ENCODE measurements at places on chromosomes 2 and 18. TPM values are rescaled to one million over a fixed set of nuclear protein-coding genes. Genes with fewer than 3 reads are reported as not detected.

- no peak for DNase-seq
Measured at GRCh38 chr2:232489516-232490220, 2.0 kb upstream of the ECEL1 start.

- no peak for DNase-seq
Measured at GRCh38 chr18:43780782-43781340, 503.6 kb upstream of the SYT4 start.

DNA sequence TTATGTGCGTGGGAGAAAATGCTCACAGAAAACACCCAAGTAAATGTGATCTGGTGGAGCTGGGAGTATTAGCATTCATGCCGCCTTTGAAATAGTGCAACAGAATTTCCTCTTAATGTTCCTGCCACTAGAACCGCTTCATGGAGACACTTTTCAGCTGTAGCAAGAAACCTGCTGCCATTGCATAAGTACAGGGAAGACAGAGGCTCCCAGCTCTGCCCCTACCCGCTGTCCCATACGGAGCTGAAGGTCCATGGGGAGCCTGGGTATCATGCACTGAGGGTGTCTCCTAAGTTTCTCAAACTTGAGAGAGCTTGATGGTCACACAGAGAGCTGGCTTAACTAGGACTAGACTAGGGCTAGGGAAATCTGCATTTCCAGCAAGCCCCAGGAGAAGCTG lies 49.6 kb downstream of the CRIM1 start:
- DNase-seq, result no peak

- DNase-seq, result no peak
Measured at GRCh38 chr2:127511917-127512316, 14.4 kb downstream of the IWS1 start.

GRCh38 chr18:12015416-12016062 lies 34.2 kb downstream of the IMPA2 start:
- peak; percentile 50 for DNase-seq

- no peak for DNase-seq
Measured at GRCh38 chr2:126837966-126838715, 60.5 kb upstream of the TEX51 start.

- DNase-seq, result no peak
Measured at GRCh38 chr2:224180810-224181209, 141.7 kb upstream of the SERPINE2 start.

GRCh38 chr2:107775211-107775610 lies 51.5 kb upstream of the RGPD4 start:
- DNase-seq, result no peak

DNA sequence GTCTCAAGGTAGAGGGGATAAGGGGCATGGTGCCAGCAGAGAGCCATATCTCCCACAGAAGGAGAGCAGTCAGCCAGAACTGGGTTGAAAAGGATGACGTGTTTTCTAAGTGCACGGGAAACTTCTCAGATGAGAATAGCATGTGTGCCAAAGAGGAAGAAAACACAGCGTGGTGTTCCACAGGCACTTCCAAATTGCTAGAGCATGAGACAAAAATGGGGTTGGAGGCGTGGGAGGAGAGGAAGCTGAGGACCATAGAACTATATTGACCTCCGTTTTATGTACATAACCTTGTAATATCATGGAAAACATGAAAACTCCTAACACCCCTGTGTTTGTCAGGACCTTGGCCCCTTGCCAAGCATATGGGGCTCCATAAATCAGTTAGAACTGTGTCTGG lies 682.7 kb upstream of the RAB6C start:
- DNase-seq, result peak; percentile 45

DNA sequence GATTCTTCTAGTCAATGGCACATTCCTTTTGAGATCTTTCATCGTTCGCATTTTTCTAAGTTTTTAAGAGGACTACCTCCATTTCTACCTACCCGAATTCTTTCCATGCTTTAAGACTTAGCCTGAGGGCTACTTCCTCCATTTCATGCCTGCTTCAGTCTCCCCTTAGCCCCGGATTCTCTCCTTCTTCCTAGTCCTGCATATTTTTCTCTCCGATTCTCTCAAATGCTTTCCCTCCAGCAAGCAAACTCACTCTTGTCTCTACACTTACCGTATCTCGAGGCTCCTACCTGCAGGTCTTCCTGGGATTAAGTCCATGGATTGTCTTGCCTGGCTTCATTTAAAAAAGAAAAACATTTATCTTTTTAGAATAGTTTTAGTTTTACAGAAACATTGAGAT lies 354.4 kb downstream of the MYCN start:
- DNase-seq, result no peak

DNA sequence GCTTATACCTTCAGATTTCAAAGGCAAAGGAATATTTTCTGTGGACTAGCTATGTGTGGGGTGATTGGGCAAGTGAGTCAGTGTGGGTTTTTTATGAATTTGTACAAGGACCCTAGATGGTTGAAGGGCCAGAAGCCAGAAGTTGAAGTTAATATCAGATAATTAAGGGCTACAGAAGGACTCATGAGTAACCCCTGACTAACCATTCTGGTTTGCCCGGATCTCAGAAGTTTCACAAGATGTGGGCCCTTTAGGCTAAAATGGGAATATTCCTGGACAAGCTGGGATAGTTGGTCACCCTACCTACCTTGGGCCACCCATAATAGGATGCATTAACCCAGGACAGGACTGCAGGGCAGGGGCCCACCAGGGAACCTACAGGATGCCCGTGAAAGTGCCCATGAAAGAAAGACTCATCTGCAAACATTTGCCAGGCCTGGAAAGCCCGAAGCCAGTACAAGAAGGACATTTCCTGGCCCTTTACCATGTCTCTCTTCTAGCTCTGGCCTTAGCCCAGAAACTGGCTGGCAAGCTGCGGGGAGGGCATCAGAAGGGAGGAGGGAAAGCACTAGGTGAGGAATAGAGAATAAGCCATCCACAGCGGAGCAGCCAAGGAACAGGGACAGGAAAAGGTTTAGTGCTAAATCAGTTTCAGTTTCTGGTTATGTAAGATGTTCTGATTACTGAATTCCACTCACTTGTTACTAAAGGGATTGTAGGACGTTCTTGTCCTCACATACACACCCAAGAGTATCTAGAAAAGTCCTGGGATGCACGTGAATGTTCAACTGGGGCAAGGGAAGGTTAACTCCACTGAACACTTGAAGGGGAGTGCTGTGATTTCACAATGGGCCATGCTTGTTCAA lies 33.6 kb downstream of the GCG start:
- no peak for DNase-seq

DNA sequence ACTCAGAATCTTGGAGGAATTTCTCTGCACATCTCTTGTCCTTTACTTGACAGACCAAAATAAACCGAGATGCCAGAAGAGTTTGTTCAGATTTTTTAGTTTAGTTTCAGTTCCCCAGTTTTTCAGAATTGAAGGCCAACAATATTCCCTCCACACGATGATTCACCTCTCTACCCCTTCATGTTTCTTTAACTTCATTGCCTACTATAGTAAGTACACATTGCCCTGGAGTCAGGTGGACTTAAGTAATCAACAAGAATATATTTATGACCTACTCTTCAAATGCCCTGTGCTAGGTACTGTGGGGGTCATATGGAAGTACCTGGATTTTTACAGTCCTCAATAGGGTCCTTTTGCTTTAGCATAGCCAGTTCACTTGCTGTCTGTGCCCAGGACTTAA lies 79.6 kb upstream of the CTLA4 start:
- DNase-seq, result no peak

- peak; percentile 38 for DNase-seq
Measured at GRCh38 chr18:51621113-51621863, 423.8 kb upstream of the MEX3C start.

DNA sequence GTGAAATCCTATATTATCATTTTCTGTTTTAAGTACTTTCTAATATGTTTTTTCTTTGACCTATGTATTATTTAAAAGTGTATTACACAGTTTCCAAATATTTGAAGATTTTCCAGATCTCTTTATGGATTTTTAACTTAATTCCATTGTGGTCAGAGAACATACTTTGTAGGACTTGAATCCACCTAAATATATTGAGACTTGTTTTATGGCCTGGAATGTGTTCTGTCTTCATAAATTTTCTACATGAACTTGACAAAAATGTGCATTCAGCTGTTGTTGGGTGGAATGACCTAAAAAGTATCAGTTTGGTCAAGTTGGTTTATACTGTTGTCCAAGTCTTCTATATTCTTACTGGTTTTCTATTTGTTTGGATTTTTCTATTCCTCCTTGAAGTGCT lies 33.8 kb upstream of the TMEM247 start:
- no peak for DNase-seq

GRCh38 chr2:37923308-37924055 lies 1.6 kb upstream of the RMDN2 start:
- no peak for DNase-seq

- DNase-seq, result peak; percentile 83
Measured at GRCh38 chr18:36402765-36403396, 105.4 kb downstream of the FHOD3 start.

- peak; percentile 69 for DNase-seq
Measured at GRCh38 chr18:44507729-44508325, 172.9 kb upstream of the SETBP1 start.

DNA sequence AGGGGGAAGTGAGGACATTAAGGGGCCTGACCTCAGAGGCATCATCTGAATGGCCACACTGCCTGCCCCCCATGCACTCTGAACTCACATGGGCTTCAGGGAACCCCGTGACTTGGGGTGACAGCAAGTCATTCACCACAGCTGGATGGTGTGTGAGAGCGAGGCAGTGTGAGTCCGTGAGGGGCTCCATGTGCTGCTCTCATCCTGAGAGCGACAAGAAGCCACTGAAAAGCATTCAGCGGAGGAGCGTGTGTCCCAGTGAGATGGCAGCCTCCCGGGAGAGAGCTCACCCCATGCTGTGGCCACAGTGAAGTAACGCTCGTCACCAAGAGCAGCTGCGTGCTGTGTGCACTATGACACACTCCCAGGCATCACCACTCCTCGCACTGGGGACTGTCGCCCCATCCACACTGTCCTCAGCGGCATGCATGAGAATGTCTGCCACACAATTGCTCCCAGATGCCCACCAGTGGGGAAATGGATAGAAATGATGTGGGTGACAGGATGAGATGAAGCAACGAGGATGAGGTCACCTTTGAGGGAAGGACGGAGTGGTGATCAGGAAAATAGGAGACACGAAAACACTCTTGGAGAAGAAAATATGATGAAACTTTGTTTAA lies 213.0 kb upstream of the RAB6C start:
- no peak for DNase-seq

DNA sequence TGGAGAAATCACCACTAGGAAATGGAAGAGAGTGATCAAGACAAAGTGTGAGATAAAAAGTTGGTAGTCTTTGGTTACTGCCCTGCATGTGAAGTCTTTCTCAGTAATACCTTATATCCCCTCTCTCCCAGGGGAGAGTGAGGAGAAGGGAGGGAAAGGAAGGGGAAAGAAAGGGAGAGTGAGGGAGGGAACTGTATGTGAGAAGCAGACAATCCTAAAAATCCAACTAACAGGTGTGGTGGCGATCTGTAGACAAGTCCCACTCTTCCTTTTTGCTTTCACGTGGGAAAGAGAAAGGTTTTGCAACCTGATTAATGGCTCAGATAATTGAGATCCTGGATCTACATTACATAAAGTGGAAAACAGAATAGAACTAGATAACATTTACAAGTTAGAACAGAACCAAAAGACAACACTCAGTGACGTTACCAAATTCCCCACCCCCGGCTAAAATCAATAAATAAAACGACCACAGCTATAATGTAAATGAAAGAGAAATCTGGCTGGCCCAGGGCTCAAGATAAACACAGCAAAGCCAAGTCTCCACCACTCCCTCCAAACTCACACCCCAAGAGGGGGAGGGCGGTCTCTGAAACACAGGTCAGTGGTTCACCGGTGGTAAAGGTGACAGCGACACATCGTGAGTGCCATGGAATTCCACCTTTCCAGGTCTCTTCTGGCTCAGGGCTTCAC lies 10.0 kb upstream of the APCDD1 start:
- no peak for DNase-seq

- no peak for DNase-seq
Measured at GRCh38 chr18:62445386-62445917, 77.4 kb upstream of the ZCCHC2 start.

DNA sequence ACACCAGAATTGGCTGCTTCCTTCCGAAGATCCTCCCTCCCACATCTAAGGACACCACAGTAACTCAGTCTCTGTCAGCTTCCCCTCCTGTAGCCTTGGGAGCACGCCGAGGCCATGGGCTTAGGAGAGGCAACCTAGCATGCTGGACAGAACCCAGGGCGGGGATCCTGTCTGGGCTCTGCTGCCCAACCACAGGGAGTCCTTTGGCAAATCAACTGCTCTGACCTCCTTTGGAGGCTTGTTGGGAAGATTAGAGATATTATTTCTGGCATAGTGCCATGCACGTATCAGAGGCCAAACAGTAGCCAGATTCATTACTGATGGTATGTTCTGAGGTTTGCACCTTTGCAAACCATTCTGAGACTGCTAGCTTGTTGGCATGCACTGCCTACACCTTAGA lies 262.7 kb upstream of the EPAS1 start:
- DNase-seq, result peak; percentile 74

DNA sequence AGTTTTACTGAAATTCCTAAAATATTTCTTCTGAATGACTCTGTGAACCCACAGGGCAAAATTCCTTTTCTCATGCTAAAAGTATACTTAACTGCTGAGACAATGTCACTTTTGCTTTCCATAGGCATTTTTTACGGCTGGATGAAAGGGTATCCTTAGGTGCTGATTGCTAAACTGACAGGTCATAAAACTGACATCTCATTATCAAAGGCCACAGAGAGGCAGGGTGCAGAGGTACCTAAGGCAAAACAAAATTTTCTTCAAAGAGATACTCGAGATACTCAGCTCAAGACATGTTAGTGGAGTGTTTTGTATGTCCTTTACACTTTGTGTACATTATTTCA lies 62.0 kb upstream of the WDR75 start:
- DNase-seq, result no peak

- no peak for DNase-seq
Measured at GRCh38 chr2:129757366-129757914, 222.0 kb upstream of the RAB6C start.

DNA sequence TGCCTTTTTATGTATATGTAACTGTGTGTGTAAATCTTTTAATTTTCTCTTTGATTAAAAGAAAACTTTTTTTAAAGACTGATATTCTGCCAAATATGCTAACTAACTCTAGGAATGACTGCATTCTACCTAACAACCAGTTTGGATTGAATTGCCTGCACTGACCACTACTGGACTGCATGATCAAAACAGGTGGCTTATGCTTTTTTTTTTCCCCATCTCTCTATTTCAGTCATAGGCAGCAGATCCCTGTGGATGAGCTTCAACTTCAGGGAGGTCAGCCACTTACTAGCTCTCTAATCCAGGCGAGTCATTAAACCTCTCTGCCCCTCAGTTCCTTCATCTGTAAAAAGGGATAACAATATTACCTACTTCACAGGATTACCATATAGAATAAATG lies 138.6 kb upstream of the SERTAD2 start:
- no peak for DNase-seq

GRCh38 chr18:62070302-62070701 lies 116.6 kb downstream of the PIGN start:
- DNase-seq, result no peak

GRCh38 chr18:77105028-77105427 lies 27.6 kb downstream of the MBP start:
- no peak for DNase-seq

GRCh38 chr18:44900627-44901026 lies 219.9 kb downstream of the SETBP1 start:
- no peak for DNase-seq

GRCh38 chr18:54558609-54559585 lies 32.1 kb upstream of the DYNAP start:
- DNase-seq, result no peak

GRCh38 chr18:7177116-7177744 lies 53.7 kb upstream of the LRRC30 start:
- peak; percentile 44 for DNase-seq

Gene SERPINB10
- total RNA-seq, result not detected

Gene SATB2
- 2.4 TPM for total RNA-seq

Gene LBX2
- total RNA-seq, result 0.60 TPM

Gene EFEMP1
- 261 TPM for total RNA-seq

Gene TANC1
- total RNA-seq, result 38.6 TPM

Gene PLCL1
- 17.7 TPM for total RNA-seq

Gene SIX2
- total RNA-seq, result 1.3 TPM

Data from left cardiac atrium (tissue), 4 donors.